ENCODE measurements at places on chromosomes 2 and 18.

DNA sequence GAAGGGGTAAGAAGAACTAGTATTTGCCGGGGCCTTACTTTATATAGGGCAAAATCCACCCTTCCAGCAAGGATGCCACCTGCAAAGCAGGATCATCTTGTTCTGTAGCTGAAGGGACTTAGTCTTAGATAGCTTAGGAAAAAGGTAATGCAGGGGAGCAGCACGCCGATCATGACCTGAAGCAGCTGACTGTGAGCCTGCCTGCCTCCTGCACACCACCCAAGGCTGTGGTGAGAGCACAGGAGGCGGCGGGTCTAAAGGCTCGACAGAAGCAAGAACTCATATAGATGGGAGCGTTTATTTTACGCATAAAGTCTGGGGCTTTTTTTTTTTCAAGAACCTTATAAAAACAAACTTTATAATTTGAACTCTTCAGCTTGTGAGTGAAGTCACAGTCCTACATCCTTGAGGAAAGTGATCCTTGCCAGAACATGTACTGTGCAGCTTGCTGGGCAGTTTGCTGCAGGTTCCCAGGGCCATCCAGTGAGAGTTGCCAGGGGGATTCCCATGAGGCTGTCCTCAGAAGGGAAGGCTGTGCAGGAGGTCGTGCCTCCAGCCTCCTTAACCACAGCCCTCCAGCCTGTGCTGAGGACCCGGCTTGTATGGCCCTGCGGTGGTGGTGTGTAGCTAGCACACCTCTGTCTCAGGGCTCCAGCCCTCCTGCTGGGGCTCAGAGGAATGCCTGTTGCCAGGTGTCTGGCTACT, 92.1 kb downstream of the RNF144A start:
- no peak for DNase-seq
- no peaks in the 10 kb centered on the region for H3K36me3 ChIP-seq
- H3K27ac ChIP-seq: no peak overlapping the region
- no peaks in the 10 kb centered on the region for H3K27me3 ChIP-seq
- no peak overlapping the region for H3K4me3 ChIP-seq

GRCh38 chr2:166773308-166773949, 114.9 kb upstream of the XIRP2 start:
- no peak for DNase-seq
- H3K4me1 ChIP-seq: no peaks in the 10 kb centered on the region
- H3K36me3 ChIP-seq: no peaks in the 10 kb centered on the region
- H3K27me3 ChIP-seq: no peaks in the 10 kb centered on the region
- H3K4me3 ChIP-seq: no peak overlapping the region

DNA sequence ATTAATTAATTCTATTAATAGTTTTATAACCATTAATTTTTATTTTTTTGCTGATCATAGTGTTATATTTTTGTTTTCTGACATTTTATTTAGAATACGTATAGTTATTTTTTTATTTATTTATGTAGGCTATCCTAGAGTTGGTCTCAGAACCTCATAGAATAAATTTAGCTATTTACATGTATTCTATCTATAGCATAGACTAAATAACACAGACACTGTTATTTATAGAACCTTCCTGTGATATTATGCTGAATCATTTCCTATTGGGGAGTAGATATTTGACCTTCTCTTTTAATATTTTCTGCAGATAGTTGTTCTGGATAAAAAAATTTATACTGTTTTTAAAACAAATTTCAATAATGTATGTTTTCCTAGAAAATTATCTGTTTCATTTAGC, 20.2 kb downstream of the ARHGEF33 start:
- no peaks in the 10 kb centered on the region for H3K36me3 ChIP-seq
- H3K4me1 ChIP-seq: no peaks in the 10 kb centered on the region
- no peaks in the 10 kb centered on the region for H3K27me3 ChIP-seq
- no peak for DNase-seq
- H3K27ac ChIP-seq: no peak overlapping the region
- no peak overlapping the region for H3K4me3 ChIP-seq

- H3K27ac ChIP-seq: peak overlapping the region; percentile 59
- no peak for DNase-seq
- H3K36me3 ChIP-seq: no peaks in the 10 kb centered on the region
- no peak overlapping the region for H3K4me3 ChIP-seq
Measured at GRCh38 chr2:27728081-27728858, 43.2 kb upstream of the MRPL33 start.

DNA sequence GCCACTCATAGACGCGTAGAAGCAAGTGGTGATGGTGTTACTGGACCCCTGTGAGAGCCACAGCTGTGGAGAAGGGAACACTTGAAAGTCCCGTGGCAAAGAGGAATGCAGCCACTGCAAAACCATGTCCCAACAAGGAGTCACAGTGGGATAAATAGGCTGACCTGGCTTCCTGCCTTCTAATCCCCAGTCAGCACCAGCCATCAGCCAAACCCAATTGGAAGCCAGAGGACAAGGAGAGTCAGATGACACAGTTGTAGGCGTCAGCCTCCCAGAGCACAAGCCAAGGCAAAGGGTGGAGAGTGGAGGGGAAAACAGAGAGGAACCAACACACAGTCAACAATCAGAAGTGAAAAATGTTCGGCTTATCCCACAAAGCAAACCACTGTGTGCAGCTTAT, 5.5 kb upstream of the CYBRD1 start:
- H3K36me3 ChIP-seq: no peaks in the 10 kb centered on the region
- peaks cover 10% of the 10 kb centered on the region for H3K4me1 ChIP-seq
- no peak overlapping the region for H3K27ac ChIP-seq
- H3K4me3 ChIP-seq: no peak overlapping the region
- no peaks in the 10 kb centered on the region for H3K27me3 ChIP-seq

DNA sequence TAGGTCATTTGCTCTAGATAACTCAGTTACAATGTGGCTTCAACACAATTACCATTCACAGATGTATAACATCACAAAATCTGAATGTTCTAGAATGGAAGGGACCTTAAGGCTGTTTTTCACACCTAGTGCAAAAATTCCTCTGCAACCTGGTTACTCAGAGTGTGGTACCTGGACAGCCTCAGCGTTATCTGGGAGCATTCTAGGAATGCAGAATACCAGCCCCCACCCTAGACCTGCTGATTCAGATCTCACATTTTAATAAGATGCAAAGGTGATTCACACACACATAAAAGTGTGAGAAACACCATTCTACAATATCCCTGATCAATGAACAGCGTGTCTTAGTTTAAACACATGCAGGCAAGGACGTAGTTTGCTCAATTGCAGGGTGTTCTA, 233.1 kb downstream of the TDRD15 start:
- no peak overlapping the region for H3K27ac ChIP-seq
- H3K4me1 ChIP-seq: no peaks in the 10 kb centered on the region
- H3K36me3 ChIP-seq: no peaks in the 10 kb centered on the region
- no peaks in the 10 kb centered on the region for H3K27me3 ChIP-seq
- no peak for DNase-seq

DNA sequence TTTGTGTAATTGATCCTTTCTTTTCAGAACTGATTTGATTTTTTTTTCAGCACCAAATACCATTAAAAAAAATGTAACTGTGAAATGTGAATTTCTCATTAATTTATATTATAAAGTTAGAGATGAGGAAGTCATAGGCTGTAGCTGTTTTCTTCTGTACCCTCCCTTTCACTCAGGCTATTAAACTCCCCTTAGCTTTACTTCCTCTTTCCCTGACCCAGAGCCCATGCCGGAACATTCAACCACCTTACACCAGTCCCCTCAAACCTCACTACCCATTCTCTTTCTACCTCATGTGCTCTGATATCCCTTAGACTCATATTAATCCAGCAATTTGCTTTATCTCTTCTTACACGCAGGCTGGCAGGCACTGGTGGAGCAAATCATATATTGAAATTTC, 12.4 kb downstream of the GALNT5 start:
- no peak for DNase-seq
- H3K36me3 ChIP-seq: no peaks in the 10 kb centered on the region
- H3K27me3 ChIP-seq: no peaks in the 10 kb centered on the region
- no peak overlapping the region for H3K4me3 ChIP-seq
- H3K27ac ChIP-seq: no peak overlapping the region

DNA sequence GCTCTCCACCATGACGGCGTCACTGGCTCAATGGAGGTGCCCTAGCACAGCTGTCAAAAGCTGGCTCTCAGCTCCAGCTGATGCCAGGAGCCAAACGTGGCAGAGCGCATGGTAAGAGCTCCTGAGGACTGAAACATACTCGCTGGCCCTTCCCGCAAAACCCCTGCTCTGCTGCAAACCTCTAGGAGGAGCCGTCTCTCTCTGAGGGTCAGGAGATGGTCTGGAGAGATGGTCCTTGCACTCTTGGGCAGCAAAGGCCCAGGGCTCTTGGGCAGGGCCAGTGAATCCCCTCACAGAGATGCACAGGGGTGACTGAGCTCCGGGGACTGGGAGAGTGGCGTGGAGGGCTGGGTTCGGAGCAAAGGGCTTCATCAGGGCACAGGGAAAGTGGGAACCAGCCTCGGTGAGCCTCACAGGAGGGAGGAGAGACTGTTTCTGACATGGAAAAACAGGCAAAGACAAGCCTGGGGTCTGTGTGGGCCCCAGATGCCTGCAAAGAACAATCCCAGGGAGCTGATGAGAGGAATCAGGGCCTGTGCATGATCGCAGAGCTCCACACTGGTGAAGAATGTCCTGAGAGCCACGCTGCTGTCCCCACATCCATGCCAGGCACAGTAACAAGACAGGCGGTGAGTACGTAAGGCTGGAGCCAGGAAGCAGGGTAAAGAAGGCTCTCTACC, 17.2 kb downstream of the SNORC start:
- H3K27ac ChIP-seq: no peak overlapping the region
- H3K4me1 ChIP-seq: no peaks in the 10 kb centered on the region
- no peaks in the 10 kb centered on the region for H3K36me3 ChIP-seq

GRCh38 chr2:111896024-111896423, 2.4 kb upstream of the MERTK start:
- H3K36me3 ChIP-seq: no peaks in the 10 kb centered on the region
- no peak overlapping the region for H3K4me3 ChIP-seq
- DNase-seq: no peak

- H3K4me3 ChIP-seq: no peak overlapping the region
- H3K4me1 ChIP-seq: no peaks in the 10 kb centered on the region
- peaks cover 27% of the 10 kb centered on the region for H3K36me3 ChIP-seq
- no peak overlapping the region for H3K27ac ChIP-seq
Measured at GRCh38 chr2:196131949-196132925, 39.1 kb downstream of the STK17B start.

DNA sequence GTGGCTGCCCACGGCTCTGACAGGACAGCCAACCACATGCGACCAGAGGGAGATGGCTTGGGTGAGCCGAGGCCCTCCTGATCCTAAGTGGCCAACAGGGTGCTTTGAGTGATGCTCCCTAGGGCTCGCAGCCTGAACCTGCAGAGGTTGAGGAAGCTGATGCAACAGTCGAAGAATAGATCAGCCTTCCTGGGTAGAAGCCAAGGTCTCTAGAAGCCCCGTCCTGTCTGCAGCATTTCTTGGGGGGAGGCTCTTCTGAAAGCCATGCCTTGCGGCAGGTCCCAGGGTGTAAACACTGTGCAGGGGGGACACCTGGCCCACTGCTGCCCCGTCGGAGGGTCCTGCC, 136.4 kb downstream of the HDAC4 start:
- H3K4me3 ChIP-seq: no peak overlapping the region
- peak overlapping the region; percentile 85 for H3K27ac ChIP-seq
- H3K36me3 ChIP-seq: no peaks in the 10 kb centered on the region
- no peaks in the 10 kb centered on the region for H3K27me3 ChIP-seq

DNA sequence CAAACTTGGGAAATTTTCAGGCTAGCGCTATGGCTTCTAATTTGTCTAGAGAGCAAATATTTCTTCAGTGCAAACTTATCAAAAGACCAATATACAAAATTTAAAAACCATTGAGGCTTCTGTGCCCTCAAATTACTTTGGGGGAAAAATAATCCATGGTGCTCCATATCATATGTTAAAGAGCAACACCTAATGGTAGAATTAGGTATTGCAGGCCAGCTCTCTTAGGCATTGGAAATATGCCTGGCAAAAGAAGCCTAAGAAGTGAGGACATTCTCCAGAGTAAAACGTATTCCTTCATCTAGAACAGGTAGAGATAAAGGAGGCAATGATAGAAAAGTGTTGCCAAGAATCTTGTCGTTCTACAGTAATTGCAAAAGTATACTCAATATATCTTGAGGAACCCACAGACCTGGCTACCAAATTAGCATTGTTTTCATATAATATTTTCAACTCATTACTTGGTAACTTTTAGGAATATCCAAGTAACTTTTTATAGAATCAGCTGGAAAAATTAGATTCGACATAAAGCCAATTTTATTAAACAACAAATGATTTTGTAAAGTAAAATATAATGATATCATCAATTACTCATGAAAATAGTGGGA, 401.1 kb downstream of the BCL11A start:
- DNase-seq: no peak
- no peaks in the 10 kb centered on the region for H3K4me1 ChIP-seq
- no peak overlapping the region for H3K27ac ChIP-seq
- no peak overlapping the region for H3K4me3 ChIP-seq
- H3K27me3 ChIP-seq: no peaks in the 10 kb centered on the region

GRCh38 chr18:36828157-36828629, 609 bp downstream of the TPGS2 start:
- no peak for DNase-seq
- H3K27me3 ChIP-seq: no peaks in the 10 kb centered on the region

GRCh38 chr2:54652540-54652939, 70.9 kb upstream of the EML6 start:
- peaks cover 100% of the 10 kb centered on the region for H3K36me3 ChIP-seq
- no peaks in the 10 kb centered on the region for H3K4me1 ChIP-seq
- H3K27ac ChIP-seq: no peak overlapping the region
- no peak overlapping the region for H3K4me3 ChIP-seq
- DNase-seq: no peak

DNA sequence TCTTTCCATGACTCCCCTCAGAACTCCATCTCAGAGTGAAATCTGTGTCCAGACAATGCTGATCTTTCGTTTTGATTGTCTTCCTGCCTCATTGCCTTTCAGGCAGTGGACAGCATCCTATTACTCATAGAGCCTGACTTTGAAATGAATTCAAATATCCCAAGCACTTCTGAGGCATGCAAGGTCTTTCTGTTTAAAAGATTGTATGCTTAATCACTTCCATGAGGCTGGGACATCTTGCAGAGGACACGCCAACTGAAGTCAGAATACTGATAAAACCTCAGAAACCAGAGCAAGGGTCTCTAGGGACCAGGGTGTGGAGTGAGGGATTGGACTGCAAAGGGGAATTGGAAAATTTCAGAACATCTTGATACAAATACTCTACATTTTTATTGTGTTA, 836.5 kb upstream of the ID2 start:
- H3K27ac ChIP-seq: no peak overlapping the region
- no peak for DNase-seq
- H3K4me1 ChIP-seq: no peaks in the 10 kb centered on the region
- H3K4me3 ChIP-seq: no peak overlapping the region

DNA sequence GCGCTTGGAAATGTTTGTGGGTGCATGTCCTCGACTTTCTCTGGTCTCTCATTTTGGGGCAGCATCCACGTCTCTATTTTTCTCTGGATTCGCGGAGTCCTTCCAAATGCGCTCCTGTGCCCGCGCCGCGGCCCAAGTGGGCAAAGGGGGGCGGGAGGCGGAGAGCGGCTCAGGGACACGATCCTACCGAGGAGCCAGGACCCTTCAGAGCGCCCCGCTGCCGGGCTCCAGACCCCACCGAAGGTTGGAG, 990 bp downstream of the EPAS1 start:
- H3K4me3 ChIP-seq: peak overlapping the region; percentile 78
- no peak for DNase-seq
- no peaks in the 10 kb centered on the region for H3K36me3 ChIP-seq
- no peaks in the 10 kb centered on the region for H3K27me3 ChIP-seq
- H3K27ac ChIP-seq: peak overlapping the region; percentile 98
- H3K4me1 ChIP-seq: peaks cover 35% of the 10 kb centered on the region

All from lower lobe of right lung (tissue), 2 donors.